Right ventricle myocardium superior (tissue), 1 donor: ENCODE measurements at places on chromosomes 12 and 14.

- no peak for DNase-seq
These were observed 122.7 kb downstream of the C12orf42 start for GRCh38 chr12:103373088-103373523.

DNA sequence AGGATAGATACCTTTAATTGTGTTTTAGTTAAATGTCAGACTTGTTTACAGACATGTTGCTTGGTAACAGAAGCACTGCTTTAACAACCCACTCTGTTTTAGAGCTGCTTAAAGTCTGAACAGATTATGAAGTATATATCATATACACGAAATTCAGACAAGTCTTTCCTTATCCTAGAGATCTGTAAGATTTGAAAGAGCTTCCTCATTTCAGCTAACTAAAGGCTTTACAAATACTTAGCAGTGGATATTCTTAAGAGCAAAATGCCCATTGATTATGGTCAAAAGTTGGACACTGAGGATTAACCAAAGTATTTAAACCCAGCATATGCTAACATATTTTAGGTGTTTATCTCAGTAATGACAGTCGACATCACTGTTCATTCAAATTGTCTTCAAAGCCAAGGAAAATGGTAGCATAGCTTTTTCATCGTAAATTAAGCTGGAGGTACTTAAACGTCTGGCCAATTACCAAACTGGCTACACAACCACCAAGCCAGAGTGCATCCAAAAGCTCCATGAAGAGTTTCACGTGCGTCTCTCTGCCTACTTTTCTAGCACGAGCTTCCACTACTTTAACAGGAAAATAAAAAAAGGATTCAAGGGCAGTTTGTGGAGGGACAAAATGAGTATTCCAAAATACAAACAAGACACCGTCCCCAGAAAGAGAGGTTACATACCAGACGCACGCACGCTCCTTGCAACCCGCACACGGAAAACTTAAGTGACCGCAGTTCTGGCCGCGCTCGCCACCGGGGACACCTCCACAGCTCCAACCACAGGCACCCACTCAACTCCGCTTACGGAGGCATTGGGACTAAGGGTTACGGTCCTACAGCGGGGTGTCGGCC is 565 bp downstream of the CEP83 start:
- no peak for DNase-seq

- DNase-seq = no peak
These were observed 85.4 kb downstream of the HECTD1 start for GRCh38 chr14:31122098-31122611.

DNA sequence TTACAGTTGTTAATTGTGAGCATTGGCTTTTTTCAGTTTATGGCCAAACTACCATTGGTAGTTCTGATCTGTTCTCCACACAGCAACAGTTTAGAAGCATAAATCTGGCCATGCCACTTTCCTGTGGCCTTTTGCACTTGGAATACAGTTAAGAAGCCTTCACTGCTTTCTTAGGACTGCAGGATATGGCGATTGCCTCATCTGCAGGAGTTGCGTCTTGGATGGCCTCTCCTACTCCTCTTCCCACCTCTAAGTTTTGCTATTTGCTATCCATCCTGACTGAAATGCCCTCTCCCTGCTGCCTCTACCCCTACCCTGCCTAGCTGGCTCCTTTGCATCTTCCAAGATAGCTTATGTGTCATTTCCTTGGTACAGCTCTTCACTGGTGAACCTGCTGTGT is 12.8 kb upstream of the BMAL2 start:
- no peak for DNase-seq

DNA sequence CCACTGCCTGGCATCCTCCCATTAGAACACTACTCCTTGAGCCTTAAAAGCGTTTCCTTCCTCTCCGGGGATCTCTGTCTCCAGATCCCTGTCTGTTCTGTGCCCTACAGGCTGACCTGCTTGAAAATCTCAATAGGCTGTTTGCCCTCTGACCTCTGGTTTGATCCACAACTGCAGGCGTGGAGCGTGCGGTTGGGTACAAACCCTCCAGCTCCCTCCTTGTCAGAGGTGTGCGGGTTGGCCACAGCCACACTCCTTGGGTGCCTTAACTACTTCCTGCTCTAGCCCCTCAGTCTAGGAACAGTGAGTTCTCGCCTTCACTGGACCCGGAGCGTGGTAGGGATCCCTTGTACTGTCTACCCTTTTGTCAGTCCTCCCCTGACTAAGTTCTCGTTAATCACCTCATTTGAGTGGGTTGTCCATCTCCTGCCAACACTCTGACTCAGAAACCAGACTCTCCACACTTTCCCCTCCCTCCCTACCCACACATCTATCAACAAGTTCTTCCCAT is 33.1 kb downstream of the CMKLR1 start:
- DNase-seq = no peak

GRCh38 chr14:104092931-104093365 is 7.4 kb downstream of the ASPG start:
- DNase-seq = peak; percentile 38

GRCh38 chr14:70008284-70009262 is 129.4 kb downstream of the SMOC1 start:
- DNase-seq = no peak

DNA sequence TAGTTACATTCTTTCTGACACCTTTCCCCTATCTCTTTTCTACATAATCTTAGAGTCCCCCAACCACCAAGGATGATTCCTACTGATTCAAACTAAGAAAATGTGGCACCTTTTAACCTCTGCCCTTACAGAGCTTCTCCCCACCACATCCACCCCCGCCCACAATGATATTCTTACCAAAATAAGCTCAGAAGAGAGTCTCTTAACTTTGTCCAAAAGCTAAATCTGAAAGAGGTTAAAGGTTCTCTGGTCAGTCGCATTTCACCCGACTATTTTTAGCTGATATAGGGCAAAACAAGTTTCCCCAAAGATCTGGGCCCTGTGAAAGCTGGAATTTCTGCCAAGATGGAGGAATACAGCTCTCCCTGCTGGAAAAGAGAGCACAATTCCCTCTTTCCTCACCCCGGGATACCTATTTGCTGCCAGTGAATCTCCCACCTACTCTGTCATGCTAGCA is 128.6 kb downstream of the ZFP36L1 start:
- no peak for DNase-seq

DNA sequence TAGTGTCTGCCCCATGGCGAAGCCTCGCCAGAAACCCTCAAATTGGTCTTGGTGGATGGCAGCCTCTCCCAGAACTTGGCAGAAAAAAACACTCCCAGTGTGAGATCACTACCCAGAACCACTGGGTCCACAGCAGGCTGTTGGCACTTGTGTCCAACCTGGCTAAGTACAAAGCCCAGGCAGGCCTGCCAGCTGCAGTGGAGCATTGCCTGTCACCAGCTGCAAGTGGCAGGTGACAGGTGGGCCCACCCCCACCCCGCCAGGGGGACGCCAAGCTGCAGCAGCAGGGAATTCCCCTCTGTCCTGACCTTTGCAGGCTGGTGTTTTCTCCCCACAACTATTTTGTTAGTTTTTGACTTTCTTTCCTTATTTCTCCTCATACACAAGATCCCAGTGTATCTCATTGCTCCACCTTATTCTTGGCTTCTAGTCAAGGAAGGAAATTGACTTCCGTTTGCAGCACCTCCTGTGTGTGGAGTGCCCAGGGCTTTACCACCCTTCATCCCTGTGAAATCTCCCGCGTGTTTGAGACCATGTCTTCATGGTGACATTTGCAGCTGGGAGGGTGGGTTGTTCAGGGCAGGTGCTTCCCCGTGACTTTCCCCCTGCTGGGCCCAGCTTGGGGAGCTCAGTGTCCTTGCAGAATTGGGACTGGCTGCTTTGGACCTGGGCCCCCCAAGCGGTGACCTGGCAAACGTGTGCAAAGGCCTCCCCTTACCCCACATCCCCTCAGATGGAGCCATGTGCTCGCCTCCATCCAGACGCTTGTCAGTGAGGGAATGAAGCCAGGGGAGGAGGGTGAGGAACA is 73.8 kb upstream of the RIN3 start:
- DNase-seq = peak; percentile 85

- DNase-seq = no peak
These were observed 48.1 kb upstream of the TMED10 start for GRCh38 chr14:75224561-75224960.

DNA sequence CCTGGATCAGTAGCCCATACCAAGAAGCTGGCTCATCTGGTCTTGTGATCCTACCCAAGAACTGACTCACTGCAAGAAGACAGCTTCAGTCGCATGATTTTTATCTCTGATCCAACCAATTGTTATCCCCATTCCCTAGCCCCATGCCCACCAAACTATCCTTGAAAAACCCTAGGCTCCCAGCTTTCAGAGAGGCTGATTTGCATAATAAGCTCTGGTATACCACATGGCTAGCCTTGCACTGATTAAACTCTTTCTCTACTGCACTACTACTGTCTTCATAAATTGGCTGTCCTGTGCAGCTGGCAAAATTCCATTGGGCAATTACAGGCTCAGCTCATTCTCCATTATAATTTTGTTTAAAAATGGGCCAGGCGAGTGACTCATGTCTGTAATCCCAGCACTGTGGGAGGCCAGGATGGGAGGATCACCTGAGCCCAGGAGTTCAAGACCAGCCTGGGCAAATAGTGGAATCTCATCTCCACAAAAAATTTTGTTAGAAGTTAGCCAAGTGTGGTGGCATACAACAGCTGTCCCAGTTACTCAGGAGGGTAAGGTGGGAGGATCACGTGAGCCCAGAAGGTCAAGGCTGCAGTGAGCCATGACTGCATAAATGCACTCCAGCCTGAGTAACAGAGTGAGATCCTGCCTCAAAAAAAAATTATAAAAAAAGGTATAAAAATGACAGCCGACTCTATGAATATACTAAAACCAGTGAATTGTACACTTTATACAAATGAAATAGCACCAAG is 76.7 kb upstream of the EIF5 start:
- DNase-seq = no peak

DNA sequence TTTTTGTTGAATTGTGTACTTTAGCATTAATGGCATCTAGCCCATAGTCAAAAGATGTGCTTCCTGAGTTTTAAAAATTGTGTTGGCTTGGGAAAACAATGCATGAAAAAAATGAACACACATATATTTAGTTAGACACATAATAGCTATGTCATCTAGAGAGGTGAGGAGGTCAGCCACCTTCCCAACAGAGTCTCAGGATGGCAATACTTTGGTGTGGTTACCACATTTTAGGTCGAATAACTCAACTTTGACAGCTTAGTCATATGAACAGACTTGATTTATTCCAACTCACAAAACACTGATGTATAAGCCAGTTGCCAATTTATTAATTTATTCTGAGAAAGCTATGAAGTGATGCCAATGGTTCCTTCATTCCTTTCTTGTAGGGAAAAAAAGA is 114.0 kb downstream of the ETNK1 start:
- no peak for DNase-seq

DNA sequence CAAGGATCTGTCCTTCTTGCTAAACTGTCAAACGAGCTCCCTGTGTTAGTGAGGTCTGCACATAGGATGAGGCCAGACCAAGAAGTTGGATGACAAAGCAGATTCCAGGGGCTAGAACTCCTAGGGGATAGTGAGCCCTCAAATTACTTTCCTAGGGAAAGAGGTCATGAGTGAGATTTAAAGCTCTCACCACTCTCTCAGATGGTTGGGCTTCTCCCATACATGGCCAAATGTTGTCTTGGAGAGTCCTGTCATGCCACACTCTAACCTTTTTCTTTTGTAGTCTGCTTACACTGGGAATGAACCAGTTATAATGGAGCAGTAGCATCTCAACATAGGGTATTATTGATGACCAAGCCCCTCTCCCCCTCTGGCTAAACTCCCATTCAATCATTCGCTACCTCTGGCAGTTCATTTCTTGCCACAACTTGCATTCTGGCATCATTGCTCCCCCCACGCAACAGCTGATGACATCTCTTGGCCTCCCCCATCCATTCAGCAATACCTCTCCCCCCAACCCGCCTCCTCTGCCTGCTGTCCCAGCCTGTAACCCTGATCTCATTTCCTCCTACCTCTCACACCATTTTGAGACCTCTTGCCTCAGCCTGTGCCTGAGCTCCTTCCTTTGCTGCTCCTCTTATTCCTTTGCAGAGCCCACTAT is 64.7 kb upstream of the CISTR start:
- DNase-seq = no peak

GRCh38 chr12:123834845-123835244 is 72.7 kb downstream of the DNAH10 start:
- DNase-seq = no peak

DNA sequence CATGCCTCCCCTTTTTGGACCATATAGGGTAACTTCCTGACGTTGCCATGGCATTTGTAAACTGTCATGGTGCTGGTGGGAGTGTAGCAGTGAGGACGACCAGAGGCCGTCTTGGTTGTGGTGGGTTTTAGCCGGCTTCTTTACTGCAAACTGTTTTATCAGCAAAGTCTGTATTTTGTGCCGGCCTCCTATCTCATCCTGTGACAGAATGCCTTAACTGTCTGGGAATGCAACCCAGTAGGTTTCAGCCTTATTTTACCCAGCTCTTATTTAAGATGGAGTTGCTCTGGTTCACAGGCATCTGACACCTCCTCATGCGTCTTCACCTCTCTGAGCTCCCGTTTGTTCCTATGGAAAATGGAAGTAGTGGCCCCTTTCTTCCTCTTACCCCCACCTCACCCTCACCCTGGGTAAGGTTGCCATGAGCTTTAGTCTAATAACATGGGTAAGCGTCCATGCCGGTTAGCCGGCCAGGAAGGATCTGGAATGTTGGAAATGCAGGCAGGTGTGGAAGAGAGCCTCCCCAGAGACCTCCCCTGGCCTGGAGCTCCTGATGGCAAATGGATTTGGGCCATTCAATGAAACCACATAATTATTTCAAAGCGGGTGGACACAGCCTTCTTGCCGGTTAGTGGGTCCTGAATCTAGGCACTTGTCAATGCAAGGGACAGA is 18.6 kb downstream of the HHIPL1 start:
- no peak for DNase-seq

DNA sequence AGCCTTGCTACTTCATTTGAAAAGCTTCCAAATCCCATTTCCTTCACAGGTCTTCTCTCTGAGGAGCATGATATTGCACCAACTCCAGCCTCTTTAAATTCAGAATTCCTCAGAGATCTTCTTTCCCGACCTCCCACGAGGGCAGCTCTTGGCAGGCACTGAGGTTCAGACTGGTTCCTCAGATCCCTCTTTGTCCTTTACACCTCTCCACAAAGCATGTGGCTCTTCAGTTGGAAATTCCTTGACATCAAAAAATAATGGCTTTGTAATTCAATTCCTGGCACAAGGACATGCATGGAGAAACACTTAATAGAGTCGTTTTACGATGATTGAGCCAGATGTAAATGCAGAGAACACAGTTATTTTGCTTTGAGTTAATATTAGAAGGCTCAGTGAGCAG is 63.2 kb upstream of the TMX1 start:
- DNase-seq = no peak

DNA sequence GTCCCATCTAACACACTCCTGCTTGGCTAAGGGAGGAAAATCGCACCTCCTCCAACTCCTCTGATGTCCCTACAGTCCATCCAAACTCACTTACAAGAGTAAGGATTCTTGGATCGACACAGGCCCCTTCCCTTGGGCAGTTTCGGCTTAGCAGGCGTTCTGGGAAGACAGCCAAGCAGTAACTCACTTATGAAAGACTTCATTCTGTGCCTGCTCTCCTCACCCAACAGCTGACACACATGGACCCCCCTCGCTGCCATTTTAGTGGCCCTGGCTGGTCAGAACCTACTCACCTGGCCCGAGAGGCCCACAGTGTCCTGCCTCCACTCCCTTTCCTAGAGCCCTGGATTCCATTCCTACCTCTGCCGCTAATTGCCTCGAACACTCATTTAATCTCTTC is 52.3 kb upstream of the BCL2L14 start:
- no peak for DNase-seq
